ENCODE measurements at places on chromosomes 6 and 20.
A peak's percentile ranks its signal among the peaks of the same experiment; 100 is the strongest.

DNA sequence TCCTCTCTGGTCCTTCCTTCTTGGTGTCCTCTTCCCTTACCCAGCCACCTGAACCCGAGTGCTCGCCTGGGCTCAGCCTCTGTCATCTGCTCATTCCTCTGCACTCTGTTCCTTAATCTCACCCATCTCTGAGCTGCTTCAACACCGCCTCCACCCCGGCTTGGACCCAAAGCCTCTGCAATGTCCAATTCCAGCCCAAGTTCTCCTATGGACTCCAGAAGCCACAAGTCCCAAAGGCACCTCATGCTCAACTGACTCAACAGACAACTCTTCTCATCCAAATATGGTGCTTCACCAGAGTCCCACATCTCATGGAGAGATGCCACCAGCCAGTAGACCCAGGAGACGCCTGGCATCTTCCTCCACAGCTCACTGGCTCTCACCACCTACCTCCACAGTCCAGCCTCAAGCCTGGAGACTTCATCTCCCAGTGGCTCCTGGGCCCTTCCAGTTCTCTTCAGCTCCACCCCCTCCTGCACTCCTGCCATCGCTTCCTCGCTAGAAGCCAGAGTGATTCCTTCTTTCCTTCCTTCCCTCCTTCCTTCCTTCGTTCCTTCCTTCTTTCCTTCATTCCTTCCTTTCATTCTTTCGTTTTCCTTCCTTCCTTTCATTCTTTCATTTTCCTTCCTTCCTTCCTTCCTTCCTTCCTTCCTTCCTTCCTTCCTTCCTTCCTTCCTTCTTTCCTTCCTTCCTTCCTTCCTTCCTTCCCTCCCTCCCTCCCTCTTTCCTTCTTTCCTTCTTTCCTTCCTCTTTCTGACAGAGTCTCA lies 40.9 kb upstream of the NNAT start:
- DNase-seq, result no peak

- DNase-seq, result no peak
These were observed 85.3 kb downstream of the ASXL1 start for GRCh38 chr20:32443386-32443974.

GRCh38 chr6:105449756-105450390 lies 47.0 kb upstream of the PREP start:
- no peak for DNase-seq

DNA sequence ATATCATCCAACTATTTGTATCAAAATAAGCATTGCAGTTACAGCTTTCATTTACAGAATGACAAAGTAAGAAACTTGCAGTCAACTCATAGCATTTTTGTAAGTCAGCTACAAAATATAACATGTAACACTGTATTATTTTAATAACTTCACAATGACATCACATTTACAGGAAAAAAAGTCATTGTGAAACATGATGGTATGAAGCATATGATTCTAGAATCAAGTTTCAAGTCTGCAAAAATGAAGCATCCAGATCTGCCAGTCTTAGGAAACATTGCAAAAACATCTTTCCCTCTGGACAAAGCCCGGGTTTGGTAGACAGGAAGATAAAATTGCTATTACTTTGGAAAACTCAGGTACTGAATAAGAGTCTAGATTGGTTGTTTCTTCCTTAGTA lies 263.9 kb upstream of the NT5E start:
- no peak for DNase-seq

GRCh38 chr6:70277470-70277869 lies 25.4 kb downstream of the COL9A1 start:
- DNase-seq, result no peak

DNA sequence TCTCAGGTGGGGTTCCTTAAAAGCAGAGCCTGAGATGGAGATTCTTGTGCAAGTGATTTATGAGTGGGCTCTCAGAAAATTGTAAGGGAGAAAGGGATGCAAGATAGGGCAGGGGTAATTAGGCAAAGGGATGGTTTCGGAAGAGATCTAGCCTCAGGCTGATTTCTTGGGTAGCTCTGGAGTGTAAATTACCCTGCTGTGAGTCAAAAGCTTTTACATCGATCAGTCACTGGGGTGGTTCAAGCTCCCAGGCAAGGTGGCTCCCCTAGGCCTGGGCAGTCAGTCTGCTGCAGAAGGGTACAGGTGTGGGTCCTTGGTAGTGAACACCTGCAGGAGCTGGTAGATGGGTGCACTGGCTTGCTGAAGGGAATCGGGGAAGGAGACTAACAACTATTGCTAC lies 11.1 kb upstream of the PM20D2 start:
- no peak for DNase-seq

DNA sequence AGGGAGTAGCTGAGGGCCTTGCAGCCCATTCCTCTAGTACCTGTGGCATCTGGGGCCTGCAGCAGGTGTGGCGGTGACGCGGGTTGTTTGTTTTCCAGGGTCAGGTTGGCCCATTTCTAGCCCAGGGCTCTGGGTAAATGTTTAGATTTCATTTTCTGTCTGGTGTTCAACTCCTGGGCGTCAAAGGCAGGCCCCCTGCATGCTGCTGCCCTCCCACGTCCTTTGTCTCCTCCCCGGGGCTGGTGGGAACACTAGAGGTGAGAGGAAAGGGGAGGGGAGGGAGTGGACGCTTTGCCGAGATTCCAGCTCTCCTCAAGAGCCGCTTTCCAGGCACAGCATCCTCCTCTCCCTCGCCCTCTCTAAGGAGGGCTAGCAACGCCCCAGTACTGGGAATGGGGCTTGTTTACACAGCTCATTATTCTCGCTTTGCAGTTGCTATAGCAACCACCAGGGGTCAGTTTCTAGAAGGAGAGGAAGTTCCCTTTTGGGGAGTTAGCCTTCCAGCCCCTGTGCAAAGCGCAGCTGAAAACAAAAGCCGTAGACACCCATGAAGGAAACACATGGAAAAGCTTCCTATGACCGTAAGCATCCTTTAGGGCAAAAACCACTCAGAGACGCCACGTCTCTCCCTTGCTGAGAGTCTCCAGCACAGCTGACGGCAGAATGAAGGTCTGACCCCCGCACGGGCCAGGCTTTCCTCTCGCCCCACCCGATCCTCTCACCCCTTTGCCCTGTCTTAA lies 170.6 kb downstream of the LY86 start:
- DNase-seq, result peak; percentile 31
